ENCODE measurements at places on chromosomes 2 and 18.

- DNase-seq = no peak
Measured at GRCh38 chr2:238132463-238133450, 5.7 kb upstream of the KLHL30 start.

GRCh38 chr2:166468124-166469024, 25.7 kb downstream of the SCN7A start:
- DNase-seq = no peak

DNA sequence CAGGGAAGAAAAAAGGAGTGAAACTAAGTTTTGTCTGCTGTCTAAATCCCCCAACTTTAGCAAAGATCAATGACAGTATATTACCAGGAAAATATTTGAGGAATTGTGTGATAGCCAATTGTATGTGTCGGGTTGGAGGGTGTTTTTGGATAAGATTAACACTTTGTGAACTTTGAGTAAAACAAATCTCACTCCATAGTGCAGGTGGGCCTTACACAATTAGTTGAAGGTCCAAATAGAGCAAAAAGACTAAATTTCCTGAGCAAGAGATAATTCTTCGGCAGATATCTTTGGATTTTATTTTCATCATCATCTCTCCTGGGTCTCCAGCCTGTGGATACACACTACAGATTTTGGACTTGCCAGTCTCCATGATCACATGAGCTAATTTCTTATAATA, 152.8 kb upstream of the CWC22 start:
- DNase-seq = no peak

DNA sequence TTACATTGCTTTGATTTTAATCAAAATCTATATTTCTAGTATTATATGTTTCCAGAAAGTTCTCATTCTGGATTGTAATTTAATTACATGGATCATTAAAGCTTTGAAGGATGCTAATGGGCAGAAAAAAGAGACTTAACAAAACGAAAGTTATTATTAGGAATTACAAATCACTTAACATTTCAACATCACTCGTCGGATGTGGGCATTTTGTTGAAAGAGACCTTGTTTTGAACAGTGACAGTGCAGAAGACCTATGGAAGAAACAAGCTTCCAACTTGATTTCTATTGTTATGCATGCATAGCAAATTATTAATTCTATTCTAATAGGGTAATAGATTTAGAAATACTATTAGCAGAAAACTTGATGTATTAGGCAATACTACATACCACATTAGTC, 31.4 kb upstream of the DARS1 start:
- DNase-seq = no peak

DNA sequence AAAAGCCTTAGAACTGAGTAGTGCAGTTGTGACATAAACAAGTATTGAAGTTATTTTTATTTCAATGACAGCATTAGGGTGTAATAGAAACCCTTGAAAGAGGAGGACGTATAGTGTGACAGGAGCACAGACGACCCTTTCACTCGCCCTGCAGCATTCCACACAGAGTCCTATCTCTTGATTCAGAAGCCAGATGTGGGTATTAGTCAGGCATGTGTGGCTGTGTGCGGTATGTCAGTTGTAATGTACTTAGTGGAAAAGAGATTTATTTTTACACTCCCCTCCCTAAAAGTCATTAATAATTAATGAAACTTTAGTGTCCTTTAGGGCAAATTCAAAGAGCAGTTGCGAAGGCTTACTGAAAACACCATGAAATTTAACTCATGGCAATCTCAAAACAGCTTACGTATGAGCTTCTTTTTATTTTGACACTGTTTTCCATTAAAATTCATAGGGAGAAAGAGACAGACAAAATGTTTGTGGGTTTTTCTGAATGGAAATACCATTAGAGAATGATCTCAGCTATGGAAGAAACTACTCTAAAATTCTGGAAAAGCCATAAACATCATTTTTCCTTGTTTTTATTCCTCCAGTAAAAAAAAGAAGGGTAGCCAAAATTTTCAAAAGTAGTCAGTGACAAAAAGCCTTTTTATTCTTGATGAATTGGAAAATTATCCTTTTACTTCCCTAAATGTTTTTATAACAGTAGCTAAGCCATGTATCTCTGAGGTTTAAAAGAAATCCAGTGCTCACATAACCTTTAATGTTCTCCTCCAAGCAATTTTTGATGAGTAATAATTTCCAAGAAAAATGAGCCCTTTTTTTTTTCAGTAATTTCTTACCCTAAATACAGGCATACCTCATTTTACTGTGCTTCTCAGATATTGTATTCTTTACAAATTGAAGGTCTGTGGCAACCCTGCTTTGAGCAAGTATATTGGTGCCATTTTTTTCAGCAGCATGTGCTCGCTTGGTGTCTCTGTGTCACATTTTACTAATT, 84.0 kb upstream of the DSEL start:
- no peak for DNase-seq

GRCh38 chr18:12299862-12300261, 8.2 kb upstream of the TUBB6 start:
- DNase-seq = no peak
